ENCODE measurements at places on chromosomes 7 and 10. TPM values are rescaled to one million over a fixed set of nuclear protein-coding genes. Genes with fewer than 3 reads are reported as not detected.

PIK3CG gene
- 19.2 TPM for polyA plus RNA-seq

SDK1 gene
- polyA plus RNA-seq = not detected

RHBDD2 gene
- polyA plus RNA-seq = 108 TPM

TEX36 gene
- polyA plus RNA-seq = not detected

ERVW-1 gene
- not detected for polyA plus RNA-seq

ERLIN1 gene
- polyA plus RNA-seq = 15.9 TPM

LRRC61 gene
- 14.8 TPM for polyA plus RNA-seq

ABCC2 gene
- polyA plus RNA-seq = 0.72 TPM

PLEKHS1 gene
- not detected for polyA plus RNA-seq

ZNF487 gene
- 7.7 TPM for polyA plus RNA-seq

RBM20 gene
- polyA plus RNA-seq = not detected

SLC18A3 gene
- not detected for polyA plus RNA-seq

TFPI2 gene
- not detected for polyA plus RNA-seq

VIPR2 gene
- polyA plus RNA-seq = 0.15 TPM

DHX32 gene
- polyA plus RNA-seq = 9.8 TPM

C10orf90 gene
- not detected for polyA plus RNA-seq

BAG3 gene
- polyA plus RNA-seq = 8.5 TPM

MUC3A gene
- not detected for polyA plus RNA-seq

PKD2L1 gene
- not detected for polyA plus RNA-seq

SORCS1 gene
- polyA plus RNA-seq = not detected

PNLIPRP3 gene
- polyA plus RNA-seq = not detected

CTTNBP2 gene
- polyA plus RNA-seq = not detected

PVRIG gene
- polyA plus RNA-seq = 68.2 TPM

OR2A1 gene
- 0.59 TPM for polyA plus RNA-seq

OR9A2 gene
- not detected for polyA plus RNA-seq

GJC3 gene
- polyA plus RNA-seq = 0.23 TPM

PHTF2 gene
- 19.6 TPM for polyA plus RNA-seq

NEURL1 gene
- polyA plus RNA-seq = 0.76 TPM
